ENCODE measurements at places on chromosomes 3 and 15.

GRCh38 chr15:56445746-56446145 lies 19.2 kb downstream of the MNS1 start:
- DNase-seq = no peak
- no peak overlapping the region for H3K4me3 ChIP-seq
- H3K27ac ChIP-seq = no peak overlapping the region
- H3K27me3 ChIP-seq = peaks cover 1% of the 10 kb centered on the region
- no peaks in the 10 kb centered on the region for H3K4me1 ChIP-seq
- H3K36me3 ChIP-seq = no peaks in the 10 kb centered on the region

GRCh38 chr3:14093831-14094230 lies 30.8 kb downstream of the CHCHD4 start:
- H3K4me3 ChIP-seq = no peak overlapping the region
- peaks cover 18% of the 10 kb centered on the region for H3K27me3 ChIP-seq
- no peak for DNase-seq
- no peaks in the 10 kb centered on the region for H3K36me3 ChIP-seq
- no peaks in the 10 kb centered on the region for H3K4me1 ChIP-seq

- no peaks in the 10 kb centered on the region for H3K36me3 ChIP-seq
- no peak overlapping the region for H3K4me3 ChIP-seq
- DNase-seq = no peak
These were observed 28.7 kb downstream of the SATB1 start for GRCh38 chr3:18396428-18396827.

GRCh38 chr3:183825456-183826161 lies at the start of gene MAP6D1:
TSS of gene MAP6D1 (minus strand) at chr3:183825577. CDS start at chr3:183825547, 30 bp downstream.
- H3K36me3 ChIP-seq = peaks cover 5% of the 10 kb centered on the region
- peak within 1 kb of the TSS; percentile 38 for H3K27ac ChIP-seq
- H3K4me3 ChIP-seq = peak within 1 kb of the TSS; percentile 82
- peak; percentile 32 for DNase-seq

DNA sequence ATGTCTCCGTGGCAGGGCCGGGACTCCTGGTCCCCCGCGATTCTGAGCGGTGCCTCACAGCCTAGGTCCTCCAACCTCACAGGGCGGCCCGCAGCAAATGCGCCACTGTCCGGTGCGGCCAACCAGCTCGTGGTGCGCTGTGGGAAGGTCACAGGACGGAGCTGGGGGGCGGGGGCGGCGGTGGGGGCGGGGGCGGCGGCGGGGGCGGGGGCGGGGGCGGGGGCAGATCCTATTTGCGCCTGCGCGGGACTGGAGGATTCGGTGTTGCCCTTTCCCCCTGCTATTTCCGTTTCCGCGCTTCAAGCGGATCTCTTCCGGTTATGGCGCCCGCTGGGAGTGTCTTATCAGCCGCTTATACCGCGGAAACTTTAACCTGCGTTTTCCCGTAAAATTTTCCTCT lies 106.7 kb upstream of the SNRPN start:
- DNase-seq = no peak
- no peak overlapping the region for H3K27ac ChIP-seq
- no peaks in the 10 kb centered on the region for H3K27me3 ChIP-seq
- H3K4me3 ChIP-seq = no peak overlapping the region
- peaks cover 6% of the 10 kb centered on the region for H3K4me1 ChIP-seq

GRCh38 chr3:39531066-39531465 lies 63.6 kb downstream of the MOBP start:
- H3K36me3 ChIP-seq = no peaks in the 10 kb centered on the region
- no peak overlapping the region for H3K27ac ChIP-seq
- no peak for DNase-seq
- H3K4me1 ChIP-seq = peaks cover 28% of the 10 kb centered on the region
- no peak overlapping the region for H3K4me3 ChIP-seq

DNA sequence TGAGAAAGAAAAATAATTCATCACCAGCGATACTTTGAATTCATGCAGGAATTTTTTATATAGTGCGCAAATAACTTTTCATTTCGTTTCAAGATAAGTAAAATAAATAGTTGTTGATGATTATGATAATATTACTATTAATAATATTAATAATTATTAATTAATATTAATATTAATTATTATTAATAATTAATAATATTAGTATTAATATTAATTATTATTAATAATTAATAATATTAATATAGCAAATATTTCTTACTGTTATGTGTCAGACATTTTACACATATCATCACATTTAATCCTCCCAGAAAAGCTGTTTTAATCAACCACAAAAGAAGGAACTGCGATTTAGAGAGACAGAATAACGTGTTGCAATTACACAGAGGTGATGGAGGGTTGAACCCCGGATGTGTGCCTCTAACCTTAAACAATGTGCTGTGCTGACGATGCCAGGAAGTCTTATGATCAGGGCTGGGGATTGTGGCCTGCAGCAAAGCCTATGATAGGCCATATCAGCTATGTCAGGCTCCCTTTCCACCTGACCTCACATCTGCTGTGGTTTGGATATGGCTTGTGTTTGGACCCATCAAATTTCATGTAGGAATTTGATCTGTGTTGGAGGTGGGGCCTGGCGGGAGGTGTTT lies 263.5 kb upstream of the NR2F2 start:
- H3K4me1 ChIP-seq = peaks cover 14% of the 10 kb centered on the region
- no peak overlapping the region for H3K27ac ChIP-seq
- H3K27me3 ChIP-seq = peaks cover 1% of the 10 kb centered on the region
- no peak for DNase-seq

GRCh38 chr15:96687388-96688107 lies 357.0 kb downstream of the NR2F2 start:
- H3K36me3 ChIP-seq = no peaks in the 10 kb centered on the region
- H3K27ac ChIP-seq = no peak overlapping the region
- no peak for DNase-seq
- no peaks in the 10 kb centered on the region for H3K4me1 ChIP-seq

DNA sequence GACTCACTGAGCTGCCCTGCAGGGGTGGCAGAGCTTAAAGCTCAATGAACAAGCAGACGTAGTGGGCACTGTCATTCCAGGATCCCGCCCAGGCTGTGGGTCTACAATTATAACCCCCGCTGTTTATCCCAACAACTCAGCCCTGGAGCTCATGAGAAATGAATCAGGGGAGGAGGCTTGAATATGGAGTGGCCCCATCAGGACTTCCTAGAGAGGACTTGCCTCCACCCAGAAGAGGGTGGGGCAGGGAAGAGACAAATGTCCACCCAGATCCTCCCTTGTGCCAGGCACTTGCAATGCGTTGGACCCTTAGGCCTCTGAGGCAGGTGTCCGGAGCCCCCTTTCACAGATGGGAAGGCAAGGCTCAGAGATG lies 33.0 kb downstream of the SLC6A20 start:
- no peak overlapping the region for H3K27ac ChIP-seq
- no peak for DNase-seq
- peaks cover 27% of the 10 kb centered on the region for H3K27me3 ChIP-seq
- H3K4me3 ChIP-seq = no peak overlapping the region
